Erythroblast (primary cell): ENCODE measurements at places on chromosomes 4 and X.

DNA sequence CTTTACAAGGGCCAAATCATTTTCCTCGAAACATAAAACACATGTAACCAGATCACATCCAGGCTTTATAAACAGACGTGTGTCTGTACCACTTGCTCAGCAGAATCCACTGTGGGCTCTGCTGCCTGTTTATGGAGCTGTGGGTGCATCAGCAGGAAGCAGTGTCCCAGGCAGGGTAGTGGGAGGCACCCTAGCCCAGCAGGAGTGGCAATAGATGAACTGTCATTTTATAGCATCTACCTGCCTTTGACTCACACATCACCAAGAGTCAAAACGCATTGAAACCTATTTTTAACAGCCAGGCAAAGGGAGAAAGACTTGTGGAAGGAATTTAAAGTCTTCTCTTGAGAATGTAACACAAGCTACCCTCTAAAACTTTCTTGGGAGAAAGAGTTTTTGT, 169.1 kb upstream of the TENM3 start:
- no peak for DNase-seq

DNA sequence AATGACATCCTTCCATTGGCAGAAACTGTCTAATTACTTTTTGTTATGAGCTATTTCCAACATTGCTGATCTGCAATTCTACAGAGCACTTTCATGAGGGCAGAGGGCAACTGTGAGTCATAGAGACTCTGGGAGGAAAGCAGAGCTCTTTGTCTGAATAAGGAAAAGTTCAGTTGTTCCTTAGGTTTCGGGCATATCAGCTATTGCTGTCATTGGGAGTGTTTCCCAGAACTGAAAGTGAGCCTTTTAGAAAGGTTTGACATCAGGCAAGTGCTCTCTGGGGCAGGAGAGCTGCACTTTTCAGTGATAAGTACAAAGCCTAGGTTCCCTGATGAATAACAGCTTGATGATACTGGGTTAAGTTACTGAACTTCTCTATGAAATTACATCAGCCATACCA, 119.2 kb upstream of the EDNRA start:
- DNase-seq = no peak

GRCh38 chrX:2521927-2522386, 21.2 kb upstream of the DHRSX start:
- DNase-seq = no peak

GRCh38 chr4:188417181-188417580, 277.9 kb downstream of the TRIML1 start:
- DNase-seq = no peak

GRCh38 chr4:71545168-71545567, 206.3 kb downstream of the SLC4A4 start:
- no peak for DNase-seq

DNA sequence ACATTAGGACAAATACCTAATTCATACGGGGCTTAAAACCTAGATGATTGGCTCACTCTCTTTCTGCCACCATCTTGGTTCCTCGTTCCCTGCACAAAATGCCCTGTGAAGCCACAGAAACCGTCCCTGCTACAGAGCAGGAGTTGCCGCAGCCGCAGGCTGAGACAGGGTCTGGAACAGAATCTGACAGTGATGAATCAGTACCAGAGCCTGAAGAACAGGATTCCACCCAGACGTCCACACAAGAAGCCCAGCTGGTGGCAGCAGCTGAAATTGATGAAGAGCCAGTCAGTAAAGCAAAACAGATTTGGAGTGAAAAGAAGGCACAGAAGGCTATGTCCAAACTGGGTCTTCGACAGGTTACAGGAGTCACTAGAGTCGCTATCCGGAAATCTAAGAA, 34.3 kb downstream of the TRIM61 start:
- DNase-seq = no peak

GRCh38 chr4:143046906-143047305, 137.8 kb upstream of the USP38 start:
- no peak for DNase-seq

DNA sequence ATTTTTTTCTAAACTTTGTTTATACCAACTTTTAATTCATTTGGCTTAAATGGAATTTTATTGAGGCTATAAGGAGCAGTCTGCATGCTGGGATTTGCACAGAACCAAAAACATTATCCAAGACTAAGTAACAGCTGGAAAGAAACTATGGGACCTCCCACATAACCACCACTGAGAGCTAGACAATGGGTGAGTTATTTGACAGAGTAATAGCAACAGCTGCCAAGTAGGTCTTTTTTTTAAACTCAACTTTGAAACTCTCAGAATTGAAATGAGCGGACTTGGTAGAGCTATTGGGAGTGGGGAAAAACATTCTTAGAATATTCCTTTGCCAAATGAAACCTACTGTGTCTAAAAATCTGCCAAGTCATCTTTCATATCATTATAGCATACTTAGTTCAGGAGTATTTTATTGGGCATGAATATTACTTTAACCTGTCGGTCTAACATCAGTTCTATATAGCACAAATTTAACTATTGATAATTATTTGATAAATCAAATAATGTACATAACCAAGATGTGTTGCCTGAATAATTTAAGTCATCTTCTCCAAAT, 1428.0 kb downstream of the PCDH7 start:
- no peak for DNase-seq

DNA sequence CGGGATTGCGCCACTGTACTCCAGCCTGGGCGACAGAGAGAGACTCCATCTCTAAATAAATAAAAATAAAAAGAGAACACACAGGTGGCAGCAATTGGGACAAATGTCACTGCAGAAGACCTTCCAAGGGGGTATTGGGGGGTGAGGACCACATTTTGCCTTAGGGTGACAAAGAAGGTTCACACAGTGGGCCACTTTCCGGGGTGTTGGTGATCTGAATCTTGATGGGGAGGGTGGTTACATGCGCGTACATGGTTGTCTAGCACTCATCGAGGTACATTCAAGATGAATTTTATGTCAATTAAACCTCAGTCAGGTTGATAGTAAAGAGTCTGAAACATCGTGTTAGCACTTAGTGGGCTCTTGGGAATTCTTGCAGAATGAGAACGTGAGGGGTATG, 20.5 kb upstream of the TMSB4X start:
- DNase-seq = no peak

DNA sequence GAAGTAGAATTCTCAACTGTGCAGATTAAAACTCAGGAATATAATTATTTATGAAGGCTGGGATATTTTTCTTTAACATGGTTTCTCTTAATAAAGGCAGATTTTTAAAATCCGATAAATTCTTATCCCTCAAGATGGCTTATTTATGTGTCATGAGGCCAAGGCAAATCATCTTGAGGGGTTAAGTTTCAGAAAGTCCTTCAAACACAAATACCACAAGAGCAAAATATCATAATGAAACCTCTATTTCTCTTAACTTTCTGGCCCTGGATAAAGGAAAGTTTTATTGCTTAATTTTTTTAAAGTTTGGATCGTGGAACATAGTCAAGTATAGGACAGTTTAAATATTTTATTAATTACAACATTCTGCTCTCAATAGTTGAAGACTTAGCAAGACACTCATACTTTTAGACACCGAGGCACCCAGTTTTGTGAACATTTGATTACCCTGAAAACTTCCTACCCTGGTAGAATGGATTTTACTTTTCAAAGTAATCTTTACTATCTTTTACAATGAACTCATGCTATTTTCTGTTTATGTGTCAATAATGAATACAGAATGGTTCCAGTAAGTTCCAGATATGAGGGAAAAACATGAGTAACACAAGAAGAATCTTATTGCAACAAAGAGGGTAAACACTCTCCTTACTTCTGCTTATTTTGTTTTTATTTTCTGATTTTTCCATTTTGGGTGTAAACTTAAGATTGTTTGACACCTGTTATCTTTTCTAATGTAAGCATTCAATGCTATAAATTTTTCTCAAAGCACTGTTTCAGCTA, 200.7 kb upstream of the IL15 start:
- DNase-seq = no peak

- peak; percentile 67 for DNase-seq
Measured at GRCh38 chr4:153534792-153535629, 68.9 kb downstream of the TMEM131L start.

GRCh38 chr4:166341992-166342391, 469.0 kb downstream of the TLL1 start:
- no peak for DNase-seq

- no peak for DNase-seq
Measured at GRCh38 chr4:2070421-2071251, 11.5 kb downstream of the NAT8L start.

GRCh38 chrX:57587607-57588006, 4.2 kb upstream of the ZXDB start:
- DNase-seq = no peak

- DNase-seq = no peak
Measured at GRCh38 chrX:48899078-48899410, 1.3 kb downstream of the PQBP1 start.

- peak; percentile 80 for DNase-seq
Measured at GRCh38 chr4:26858947-26859401, 1.7 kb upstream of the STIM2 start.

DNA sequence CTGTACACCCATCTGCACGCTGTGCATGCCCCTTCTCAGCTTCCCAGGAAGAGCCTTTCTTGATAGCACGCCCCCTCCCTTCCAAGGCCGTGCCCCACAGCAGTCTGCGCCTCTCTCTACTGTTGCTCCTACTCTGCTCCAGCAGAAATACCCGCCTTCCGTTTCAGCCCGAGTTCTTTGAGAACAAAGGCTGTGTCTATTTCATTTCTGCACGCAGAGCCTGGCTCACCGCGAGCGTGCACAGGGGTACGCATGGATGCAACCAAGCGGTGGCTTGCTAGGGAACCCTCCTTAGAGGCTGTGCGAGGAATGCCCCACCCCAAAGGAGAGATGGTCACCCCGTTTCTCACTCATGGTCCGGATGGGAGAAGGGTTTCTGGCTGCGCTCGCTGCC, 485 bp downstream of the AADAT start:
- DNase-seq = peak; percentile 60

GRCh38 chrX:129496625-129497024, 26.7 kb downstream of the SMARCA1 start:
- no peak for DNase-seq

DNA sequence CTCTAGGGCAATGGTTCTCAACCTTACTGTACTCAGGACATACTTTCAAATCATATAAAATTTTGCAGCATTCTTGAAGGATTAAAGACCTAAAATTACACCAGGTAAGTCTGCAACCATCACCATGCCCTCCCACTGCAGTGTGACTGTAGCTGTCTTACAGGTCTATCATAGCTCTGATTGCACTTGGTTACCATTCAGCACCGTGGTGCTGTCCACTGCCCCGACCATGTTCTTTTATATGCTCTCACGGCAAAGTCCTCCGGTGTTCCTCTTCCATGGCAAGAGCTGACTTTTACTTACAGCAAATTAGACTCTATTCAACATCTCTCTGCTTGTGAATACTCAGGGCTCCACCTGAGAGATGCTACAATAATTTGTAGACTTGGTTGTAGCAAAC, 11.5 kb downstream of the CRMP1 start:
- DNase-seq = no peak

- DNase-seq = no peak
Measured at GRCh38 chr4:7049295-7049694, 6.1 kb downstream of the TADA2B start.

DNA sequence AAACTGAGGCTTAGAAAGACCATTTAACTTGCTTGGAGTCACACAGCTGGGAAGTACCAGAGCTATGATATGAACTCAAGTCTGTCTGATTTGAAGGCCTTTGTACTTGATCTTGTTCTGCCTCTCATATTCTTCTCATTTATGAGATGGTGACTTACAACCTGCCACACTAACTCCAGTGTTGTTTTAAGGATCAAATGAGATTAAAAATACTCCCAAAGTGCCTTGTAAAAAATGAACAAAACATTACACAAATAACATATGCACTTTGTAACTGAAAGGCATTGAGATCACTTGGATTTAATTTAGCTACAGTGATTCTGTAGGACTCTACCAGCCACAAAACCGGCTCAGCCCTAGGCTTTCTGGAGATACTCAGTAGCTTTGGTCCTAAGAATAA, 15.6 kb upstream of the MAP7D3 start:
- no peak for DNase-seq

DNA sequence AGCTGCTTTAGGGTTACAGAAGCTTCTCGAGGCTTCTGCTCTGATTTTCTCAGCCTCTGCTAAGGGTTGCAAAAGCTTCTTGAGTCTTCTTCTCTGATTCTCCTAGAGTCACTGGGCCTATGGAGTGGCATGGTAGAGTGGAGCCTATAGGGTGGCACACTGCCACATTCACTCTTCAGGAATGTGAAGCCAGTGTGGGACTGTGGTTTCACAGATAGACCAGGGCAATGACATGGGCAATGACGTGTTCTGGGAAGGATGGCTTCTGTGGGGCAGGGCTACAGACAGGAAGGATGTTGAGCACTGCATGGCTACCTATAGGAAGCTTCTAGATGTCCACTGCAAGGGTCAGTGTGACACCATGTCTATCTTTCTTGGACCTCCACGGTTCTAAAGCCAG, 11.0 kb upstream of the MAMLD1 start:
- DNase-seq = no peak

DNA sequence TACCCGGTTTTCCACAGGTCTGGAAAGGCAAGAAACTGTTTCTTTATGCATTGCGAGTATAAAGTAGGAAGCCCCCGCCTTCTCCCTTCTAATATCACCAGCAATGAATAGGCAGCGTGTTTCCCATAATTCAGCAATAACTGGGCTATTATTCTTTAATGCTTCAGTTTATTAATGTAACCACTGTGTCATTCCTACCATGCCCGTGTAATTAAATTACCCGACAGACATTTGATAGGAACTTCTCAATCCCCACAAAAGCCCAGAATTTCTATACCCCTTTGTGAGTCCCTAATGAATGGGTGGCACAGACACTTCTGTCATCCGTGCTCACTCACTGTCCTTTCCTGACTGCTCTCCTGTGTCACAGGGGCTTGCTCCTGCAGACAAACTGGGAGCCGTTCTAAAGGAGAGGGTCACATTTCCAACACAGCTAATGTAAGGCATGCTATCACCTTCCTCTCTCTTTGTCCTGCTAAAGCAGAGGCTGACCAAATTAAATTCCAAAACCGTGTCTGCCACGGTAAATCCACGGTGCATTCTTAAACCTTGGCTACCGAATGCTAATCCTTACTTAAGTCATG, 108.5 kb upstream of the MID1 start:
- no peak for DNase-seq

GRCh38 chr4:38681281-38681991, 17.4 kb downstream of the KLF3 start:
- DNase-seq = no peak

- DNase-seq = peak; percentile 84
Measured at GRCh38 chr4:128061566-128062536, 739 bp downstream of the LARP1B start.

DNA sequence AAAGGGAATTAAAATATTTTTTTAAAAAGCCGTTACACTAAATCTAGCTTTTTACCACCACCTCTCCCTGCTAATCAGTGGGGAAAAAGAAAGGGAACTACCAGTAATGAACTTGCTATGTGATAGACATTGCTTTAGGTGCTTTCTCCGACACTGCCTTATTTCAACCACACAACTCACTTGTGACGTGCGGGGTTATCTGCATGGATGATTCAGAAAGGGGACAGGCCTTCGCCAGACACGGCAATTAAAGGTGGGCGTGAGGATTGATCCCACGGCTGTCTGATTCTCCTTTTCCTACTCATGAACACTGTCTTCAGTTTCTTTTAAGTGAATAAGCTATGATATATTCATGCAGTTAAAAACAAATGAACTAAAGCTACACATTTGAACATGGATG, 882 bp upstream of the CXCR3 start:
- DNase-seq = no peak
